HT1080 (cell line): ENCODE measurements at places on chromosomes 7 and 10. TPM values are rescaled to one million over a fixed set of nuclear protein-coding genes. Genes with fewer than 3 reads are reported as not detected.

HSPB1 gene
- 0.43 and 1.2 TPM in 2 replicates for total RNA-seq

CLEC5A gene
- not detected in 2 replicates for total RNA-seq

C1GALT1 gene
- 31.6 and 41.8 TPM in 2 replicates for total RNA-seq

NPSR1 gene
- not detected in 2 replicates for total RNA-seq

CNPY1 gene
- not detected in 2 replicates for total RNA-seq

ARMH3 gene
- 6.2 and 6.6 TPM in 2 replicates for total RNA-seq

CHST15 gene
- total RNA-seq: 10.9 and 19.2 TPM in 2 replicates

NUDT13 gene
- 1.9 and 2.5 TPM in 2 replicates for total RNA-seq

MEOX2 gene
- total RNA-seq: not detected in 2 replicates

SPDYE5 gene
- total RNA-seq: not detected in 2 replicates

PCLO gene
- 1.4 and 2.2 TPM in 2 replicates for total RNA-seq

AKR1C8 gene
- not detected in 2 replicates for total RNA-seq

SAMD9L gene
- total RNA-seq: 1.8 and 2.4 TPM in 2 replicates

MOGAT3 gene
- total RNA-seq: 0.21 TPM in 1 of 2 replicates, not detected in the other

SPDYE2 gene
- total RNA-seq: not detected in 2 replicates
